ENCODE measurements at places on chromosomes 7 and 10.

GRCh38 chr7:100048680-100049079 is 894 bp upstream of the ZSCAN21 start:
- no peak for DNase-seq

- DNase-seq: no peak
Measured at GRCh38 chr7:157518514-157519175, 181.8 kb downstream of the DNAJB6 start.

DNA sequence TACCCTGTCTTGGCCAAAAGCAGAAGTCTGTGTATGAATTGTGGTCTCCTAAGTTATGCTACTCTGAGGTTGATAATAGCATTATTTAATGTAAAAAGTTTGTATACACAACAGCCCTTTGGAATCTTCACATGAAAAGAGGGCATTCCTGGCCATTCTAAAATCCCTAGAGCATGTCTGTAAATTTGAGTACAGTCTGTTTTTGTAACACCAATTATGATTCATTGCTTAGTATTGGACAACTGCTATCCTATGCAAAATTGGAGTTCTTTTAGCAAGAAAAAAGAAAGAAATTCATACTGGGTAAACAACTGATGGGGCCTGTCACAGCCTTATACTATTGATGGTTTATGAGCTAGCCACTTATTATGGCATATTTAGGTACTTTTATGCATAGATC is 10.2 kb downstream of the CUTC start:
- no peak for DNase-seq

GRCh38 chr10:3213758-3214515 is 41.4 kb upstream of the PITRM1 start:
- no peak for DNase-seq

GRCh38 chr10:88617772-88618300 is 31.3 kb downstream of the LIPJ start:
- DNase-seq: no peak

- DNase-seq: peak; percentile 48
Measured at GRCh38 chr10:55024713-55025112, 223.7 kb upstream of the PCDH15 start.

GRCh38 chr7:74126220-74126880 is 42.7 kb downstream of the LIMK1 start:
- DNase-seq: no peak

GRCh38 chr7:141389140-141389796 is 161.9 kb upstream of the AGK start:
- no peak for DNase-seq

DNA sequence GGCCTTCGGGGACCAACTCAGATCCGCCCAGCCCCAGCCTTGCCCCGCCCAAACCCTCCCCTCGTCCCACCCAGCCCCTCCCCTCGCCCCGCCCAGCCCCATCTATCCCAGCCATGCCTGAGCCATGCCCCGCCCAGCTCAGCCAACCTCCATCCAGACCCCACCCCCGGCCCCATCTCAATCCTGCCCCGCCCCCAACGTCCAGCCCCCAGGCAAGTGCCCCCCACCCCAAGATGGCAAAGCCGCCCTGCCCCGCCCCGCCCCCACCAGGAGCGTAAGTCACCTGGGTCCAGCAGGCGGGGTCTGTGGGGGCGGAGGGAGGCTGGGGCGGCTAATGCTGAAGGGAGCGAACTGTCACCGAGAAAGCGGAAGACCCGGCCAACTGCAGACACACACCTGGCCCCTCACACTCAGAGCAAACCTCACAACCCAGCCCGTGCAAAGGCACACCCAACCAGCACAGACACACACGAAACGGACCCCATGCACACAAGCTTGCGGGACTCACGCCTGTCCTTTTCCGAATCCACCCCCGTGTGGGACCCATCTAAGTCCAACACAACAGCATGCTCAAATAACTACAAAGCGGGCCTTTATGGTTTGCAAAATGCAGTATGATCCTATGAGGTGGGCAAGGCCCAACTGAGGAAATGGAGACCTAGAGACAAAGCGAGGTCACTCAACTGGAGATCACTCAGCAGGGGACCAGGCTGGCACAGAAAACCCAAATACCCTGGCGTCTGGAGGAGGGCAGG is 11.5 kb upstream of the OGA start:
- peak; percentile 26 for DNase-seq

DNA sequence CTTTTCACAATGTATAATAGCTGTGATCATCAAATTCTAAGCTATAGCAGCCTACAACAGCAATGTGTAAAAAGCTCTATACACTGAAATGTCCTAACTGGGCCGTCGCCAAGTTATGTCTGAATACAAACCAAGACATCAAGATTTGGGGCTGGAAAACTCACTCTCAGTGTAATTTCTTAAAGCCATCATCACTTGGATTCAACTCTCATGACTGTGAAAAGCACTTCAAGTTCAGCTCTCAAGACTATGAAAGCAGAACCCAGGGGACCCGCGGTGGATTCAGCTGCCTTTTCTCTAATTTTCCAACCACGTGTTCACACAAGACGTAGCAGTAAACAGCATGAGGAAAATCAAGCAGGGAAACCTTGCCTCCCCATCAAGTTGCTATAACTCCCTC is 15.8 kb upstream of the ZNRF2 start:
- DNase-seq: no peak

GRCh38 chr7:70408477-70408876 is 723.5 kb upstream of the GALNT17 start:
- no peak for DNase-seq

DNA sequence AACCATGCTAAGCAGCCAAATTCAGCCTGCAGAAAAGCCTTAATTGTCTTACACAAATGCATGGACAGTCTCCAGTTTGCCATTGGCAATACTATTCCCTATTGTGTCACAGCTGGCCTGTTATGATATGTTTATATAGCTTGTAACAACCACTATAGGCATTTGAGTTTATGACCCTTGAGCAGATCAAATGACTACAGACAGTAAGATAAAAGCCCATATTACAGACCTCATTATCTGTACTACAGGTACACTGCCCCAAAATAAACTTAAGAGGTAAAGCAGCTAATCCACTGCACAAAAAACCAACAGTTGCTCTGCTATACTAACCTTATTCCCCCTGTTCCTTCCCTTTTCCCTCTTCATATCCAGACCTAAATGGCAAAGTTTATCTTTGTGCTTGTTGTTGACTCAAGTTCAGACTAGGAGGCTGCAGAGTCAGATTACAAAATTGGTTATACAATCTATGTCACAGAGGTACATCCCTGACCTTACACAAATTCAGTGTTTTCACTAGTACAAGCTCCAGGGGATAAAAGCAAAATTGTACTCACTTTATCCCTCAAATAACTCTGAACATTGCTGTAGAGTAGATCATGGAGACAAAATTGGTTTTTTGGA is 218.4 kb downstream of the GRM8 start:
- DNase-seq: peak; percentile 8

DNA sequence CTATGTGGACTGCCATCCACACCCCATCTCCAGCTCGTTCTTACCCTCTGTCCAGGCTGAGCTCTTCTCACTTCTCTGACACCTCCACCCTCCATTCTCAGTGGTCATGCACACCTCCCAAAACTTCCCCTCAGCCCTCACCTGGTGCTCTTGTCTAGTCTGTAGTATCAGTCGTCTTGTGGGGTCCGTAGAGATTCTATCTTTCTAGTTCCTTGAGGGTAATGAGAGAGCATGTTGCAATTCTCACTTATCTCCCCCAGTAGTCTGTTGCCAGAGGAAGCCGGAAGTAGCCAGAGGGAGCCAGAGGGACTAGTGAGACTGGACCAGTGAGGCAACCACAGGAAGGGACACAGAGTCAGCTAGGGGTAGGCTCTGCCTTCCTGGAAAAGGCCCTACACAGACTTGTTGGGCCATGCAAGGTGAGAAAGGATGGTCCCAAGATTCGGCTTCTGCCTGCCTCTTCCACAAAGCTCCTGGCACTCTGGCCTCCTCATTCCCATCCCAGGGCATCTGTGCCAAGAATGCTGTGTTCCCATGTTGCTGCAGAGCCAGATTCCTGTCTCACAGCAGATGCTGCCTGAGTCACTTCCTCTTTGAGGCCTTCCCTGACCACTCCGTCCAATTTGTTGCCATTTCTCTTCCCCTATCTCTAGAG is 50.6 kb upstream of the DUSP5 start:
- DNase-seq: no peak

DNA sequence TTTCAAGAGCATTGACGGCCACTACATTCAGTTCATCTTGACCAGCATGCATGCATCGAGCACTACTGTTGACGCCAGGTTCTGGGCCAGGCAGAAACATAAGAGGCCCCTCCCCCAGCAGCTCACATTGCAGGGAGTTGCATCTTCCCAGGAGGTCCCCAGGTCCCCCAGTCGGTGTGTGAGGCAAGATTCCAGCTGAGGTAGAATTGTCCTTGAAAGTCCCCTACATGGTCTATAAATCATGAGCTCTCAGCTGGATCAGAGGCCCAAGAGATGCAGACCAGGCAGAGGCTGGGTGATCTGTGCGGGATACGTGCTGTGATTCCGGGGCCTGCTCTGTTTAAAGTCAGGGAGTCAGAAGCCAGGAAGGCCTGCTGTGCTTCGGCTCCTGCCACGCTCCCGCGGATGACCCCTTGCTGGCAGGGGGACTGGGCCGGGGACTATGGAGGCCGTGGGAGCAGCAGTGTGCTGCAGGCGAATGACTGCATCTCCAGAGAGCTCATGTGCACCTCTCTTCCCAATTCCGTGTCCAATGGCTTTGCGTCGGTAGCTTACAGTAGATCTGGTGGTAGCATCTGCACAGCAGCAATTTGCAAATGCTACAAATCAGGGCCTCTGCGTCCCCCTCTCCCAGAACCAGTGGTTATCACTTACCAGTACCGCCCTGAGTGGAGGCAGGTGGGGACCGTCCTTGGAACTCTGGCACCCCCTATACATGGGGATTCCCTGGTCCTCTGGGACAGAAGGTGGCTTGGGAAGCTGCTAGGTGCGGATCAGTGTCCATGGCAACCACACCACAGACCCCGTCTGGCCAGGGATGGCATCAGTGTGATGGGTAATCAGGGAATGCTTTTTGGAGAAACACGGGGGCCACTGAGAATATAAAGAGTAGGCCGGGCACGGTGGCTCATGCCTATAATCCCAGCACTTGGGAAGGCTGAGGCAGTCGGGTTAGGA is 93.6 kb downstream of the RGS10 start:
- DNase-seq: no peak

GRCh38 chr7:127585044-127585953 is at the start of gene GCC1:
Gene GCC1 (minus strand): TSS chr7:127585596. CDS start chr7:127585182, 414 bp downstream.
- peak; percentile 78 for DNase-seq

DNA sequence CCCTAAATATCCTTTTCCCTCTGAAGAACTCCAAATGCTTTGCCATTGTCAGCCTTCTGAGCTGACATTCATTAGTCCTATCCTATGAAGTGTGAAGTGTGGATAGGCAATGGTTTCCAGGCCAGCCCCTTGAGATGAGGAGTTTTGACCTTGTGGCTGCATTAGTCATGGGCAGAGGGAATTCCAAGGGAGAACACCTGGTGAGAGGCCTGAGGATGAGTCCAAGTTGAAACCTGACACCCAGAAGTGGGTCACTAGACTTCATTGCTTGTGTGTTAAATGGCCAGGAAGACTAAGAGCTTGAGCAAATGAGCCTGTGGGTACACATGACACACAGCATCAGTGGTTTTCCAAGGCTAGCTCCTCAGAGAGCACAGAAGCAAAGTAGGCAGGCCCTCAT is 260.8 kb downstream of the SKAP2 start:
- DNase-seq: no peak

- DNase-seq: no peak
Measured at GRCh38 chr7:37281368-37282092, 167.1 kb downstream of the ELMO1 start.

DNA sequence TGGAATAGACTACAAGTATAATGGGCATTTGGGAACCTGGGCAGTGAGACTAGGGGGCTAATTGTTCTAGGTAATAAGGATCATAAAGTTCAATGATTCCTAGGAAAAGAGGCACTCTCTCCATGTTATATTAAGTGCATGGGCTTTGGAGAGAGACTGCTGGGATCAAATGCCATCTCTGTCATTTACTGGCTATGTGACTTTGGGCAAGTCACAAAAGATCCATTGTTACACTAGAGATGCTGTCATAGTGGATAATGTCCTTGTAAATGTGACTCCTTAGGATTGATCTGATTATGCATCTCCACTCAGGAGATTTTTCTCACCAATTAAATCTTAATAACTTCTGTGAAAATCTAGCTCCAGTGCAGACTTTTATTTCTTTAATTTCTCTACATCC is 156.3 kb upstream of the CACNA2D1 start:
- DNase-seq: no peak

DNA sequence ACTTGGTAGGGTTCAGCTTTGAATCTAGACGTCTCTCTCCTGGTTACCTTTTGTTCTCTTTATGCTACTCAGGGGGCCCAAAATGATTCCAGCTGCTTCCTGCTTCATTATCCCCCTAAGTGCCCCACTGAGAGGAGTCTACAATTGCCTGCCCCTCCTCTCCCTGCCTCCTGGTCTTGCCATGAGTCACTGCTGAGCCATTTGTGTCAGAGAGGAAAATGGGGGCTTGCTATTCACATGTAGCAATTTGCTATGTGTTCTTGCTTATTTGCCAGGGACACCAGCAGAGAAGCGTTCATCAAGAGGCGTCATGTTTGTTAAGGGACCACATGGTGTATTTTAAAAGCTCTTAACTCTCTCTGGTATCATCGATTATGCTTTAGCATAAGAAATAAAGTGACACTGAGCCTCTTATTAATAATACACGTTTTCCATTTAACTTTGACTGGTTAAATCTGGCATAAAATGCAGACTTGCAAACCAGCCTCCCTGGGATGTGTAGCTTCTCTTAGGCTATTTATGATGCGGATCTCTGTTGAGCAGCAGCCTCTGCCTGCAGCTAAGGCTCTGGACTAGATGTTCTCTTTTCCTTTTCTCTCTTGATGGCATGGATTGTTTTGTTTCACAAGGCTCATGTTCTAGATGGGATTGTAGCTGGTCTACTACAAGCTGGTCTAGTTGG is 239.3 kb downstream of the AUTS2 start:
- DNase-seq: peak; percentile 82

DNA sequence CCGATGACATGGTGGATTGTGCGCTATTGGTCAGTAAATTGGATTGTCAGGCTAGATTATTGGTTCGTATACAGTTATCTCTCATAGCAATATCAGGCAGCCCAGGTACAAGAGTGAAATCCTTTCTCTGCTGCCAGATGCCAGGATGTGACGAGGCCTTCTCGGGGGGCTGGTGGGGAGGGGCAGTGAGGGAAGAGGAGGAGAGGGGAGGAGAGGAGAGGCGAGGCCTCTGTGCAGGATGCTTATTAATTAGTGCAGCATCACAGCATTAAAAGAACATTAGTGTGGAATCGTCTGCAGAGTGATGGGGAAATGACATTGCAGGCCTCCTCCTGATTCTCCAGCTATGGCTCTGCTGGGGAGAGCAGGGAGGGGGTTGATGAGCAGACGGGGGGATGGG is 30.5 kb upstream of the SLF2 start:
- no peak for DNase-seq

DNA sequence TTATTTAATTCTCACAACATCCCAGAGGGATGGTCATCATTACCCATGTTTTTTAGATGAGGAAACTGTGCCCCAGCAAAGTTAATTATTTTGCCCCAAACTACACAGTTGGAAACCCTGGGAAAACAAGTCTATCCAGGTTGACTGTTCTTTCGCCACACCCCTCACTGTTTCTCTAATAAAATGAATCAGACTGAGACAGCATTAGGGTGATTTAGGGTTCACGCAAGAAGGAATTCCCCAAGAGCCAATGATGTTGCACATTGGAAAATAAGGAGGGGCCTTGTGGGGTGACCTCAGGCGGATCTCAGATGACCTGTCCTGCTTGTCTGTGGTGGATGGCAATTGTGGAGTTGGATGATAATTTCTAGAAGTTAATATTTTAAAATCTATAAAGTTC is 135.7 kb upstream of the TBX20 start:
- DNase-seq: no peak

Measured in NCI-H1105 treated with DMSO at 0.1 percent for 48 hours (cell line).